ENCODE measurements at places on chromosomes 3 and 15.

DNA sequence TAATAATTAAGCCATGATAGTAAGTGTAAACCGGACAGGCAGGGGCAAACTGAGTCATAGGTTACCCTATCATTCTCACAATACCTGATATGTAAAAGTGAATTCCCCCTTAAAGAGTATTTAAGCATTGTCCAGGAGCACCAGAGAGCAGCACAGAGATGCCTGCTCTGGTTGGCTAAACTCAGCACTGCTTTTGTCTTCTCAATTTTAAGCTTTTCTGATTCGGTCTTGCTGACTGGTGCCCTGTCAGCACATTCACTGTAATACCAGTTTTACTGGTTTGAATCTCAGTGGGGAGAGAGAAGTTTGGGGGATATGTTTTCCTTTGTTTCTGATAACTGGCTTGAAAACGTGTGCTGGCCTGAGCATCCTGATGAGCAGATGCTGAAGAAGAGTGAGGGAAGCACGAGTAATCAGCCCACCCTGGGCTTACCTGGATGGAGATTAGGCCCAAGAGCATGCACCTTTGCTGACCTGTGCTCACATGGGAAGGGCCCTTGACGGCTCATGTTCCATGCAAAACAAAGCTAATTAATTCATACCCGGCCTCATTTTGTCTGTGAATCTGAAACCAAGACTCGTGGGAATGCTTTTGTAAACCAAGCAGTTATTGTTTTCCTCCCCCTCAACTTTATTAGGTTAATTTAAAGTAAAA, 208.5 kb upstream of the MRPL3 start:
- DNase-seq = peak; percentile 14

DNA sequence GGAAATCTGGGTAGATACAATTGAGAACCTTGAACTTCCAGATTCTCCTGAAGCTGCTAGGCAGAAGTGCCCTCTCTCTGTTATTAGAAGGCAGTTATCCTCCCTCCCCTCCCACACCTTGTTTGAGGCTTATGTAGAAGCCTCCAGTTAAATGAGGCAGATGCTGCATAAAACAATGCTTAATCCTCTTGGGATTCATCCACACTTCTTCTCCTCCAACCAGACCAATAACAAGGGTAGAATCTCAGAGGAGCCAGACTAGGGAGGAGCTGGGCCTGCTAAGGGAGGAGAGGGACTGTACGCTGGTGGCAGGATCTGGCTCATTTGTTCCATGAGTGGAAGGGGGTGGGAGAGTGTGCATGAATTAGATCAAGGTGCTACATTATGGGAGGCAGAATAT, 88.3 kb upstream of the PRR23C start:
- DNase-seq = no peak

- no peak for DNase-seq
These were observed 60.5 kb downstream of the TLE3 start for GRCh38 chr15:70037292-70037640.

DNA sequence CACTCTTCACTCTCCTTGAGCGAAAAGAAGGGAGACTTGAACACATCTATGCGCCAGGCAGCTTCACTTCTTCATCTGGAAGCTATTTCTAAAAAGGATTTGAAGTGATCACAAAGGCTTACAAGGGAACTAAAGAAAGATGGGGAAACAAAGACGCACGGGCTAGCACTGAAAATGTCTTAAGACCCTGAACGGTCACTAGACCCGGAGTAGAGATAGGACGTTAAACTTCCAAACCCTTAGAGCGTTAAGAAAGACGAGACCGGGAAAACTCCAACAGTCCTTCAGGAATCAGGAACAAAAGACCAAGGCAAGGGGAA, 47.5 kb upstream of the EPHB3 start:
- DNase-seq = no peak

- DNase-seq = peak; percentile 65
These were observed 815 bp downstream of the SPINT1 start for GRCh38 chr15:40844696-40845030.

- no peak for DNase-seq
These were observed 188.3 kb downstream of the TJP1 start for GRCh38 chr15:29633971-29634370.

- no peak for DNase-seq
These were observed 158.8 kb downstream of the SLCO3A1 start for GRCh38 chr15:92012368-92012629.

DNA sequence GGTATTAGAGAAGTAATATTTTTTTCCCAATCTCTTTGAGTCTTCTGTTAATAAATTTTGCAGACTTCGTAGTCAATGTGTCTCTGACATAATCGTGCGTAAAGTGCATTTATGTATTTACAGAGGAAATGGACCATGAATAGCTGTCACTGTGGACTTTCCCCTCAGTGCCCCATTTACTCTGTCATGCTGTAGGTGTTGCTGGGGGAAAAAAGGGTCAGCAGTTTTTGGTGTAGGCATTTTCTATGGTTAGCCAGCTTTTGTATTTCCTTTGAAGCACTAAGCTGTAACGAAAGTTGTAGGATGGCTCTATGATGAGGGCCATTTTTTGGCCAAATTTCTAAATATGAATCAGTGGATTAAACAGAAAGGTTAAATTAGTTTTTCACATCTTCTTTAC, 598.4 kb downstream of the FGF12 start:
- DNase-seq = no peak

DNA sequence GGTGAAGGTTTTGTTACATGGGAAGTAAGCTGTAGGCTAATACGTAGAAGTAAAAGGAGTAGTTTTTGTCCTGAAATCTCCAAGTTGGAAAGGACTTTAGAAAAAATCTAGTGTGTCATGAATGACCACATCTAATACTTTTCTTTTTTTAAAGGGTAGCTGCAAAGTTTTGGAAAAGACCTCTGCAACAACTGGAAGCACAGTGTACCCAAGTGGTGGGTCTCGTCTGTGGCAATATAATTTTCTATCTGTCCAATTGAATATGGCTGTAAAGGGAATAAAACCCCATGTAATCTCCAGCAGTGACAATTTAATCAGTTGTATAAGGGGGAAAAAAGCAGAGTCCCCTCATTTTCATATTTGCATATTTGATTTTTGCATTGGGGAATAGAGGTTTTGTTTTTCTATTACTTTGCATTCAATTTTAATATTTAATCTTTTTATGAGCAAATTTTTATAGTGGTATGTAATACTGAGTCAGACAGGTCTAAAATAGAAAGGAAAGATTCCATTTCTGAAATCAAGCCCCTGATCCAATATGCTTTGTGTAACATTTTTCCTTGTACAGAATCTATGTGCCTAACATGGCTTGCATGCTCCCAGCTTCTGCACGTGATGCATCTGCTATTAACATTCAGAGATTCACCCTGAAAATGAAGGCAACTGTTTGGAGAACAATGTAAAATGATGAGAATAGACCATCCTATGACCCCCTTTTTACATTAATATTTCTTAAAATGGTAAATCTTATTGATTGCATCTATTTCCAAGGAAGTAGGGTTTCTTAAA, 531.4 kb downstream of the ZIC1 start:
- no peak for DNase-seq

GRCh38 chr3:120767106-120767505, 24.6 kb downstream of the GTF2E1 start:
- no peak for DNase-seq

DNA sequence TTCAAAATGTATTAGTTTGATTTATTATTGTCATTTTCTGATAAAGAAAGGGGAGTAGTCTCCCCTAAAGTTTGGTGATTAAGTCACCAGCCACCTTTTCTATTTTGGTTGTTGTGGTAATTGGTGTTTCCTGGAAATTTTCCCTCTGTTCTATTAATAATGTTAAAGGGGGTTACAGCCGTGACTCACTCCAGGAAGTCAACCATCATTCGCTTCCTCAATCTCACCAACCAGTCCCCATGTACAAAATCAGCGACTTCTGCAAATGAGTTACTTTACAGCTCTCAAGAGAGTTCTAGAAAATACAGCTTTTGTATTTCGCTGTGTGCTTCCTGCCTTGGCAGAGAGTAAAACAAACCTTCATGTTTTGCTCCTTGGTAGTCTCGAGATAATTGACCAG, 285.1 kb downstream of the LPP start:
- no peak for DNase-seq

DNA sequence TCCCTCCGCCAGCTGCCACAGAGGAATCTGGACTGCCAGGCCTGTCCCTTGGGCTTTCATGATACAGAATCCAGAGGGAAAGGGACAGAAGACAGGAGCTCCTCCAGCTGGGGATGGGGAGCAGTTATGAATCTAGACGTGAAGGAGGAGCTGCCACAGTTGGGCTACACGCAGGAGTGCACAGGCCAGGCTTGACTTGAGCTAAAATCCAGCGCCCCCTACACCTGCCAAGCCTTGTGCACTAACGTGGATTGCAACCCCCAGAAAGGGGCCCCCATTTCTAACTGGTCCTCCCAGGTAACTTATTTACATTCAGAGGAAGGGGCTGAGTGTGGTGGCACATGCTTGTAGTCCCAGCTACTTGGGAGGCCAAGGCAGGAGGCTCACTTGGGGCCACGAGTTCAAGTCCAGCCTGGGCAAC, 14.3 kb downstream of the KLHL6 start:
- DNase-seq = no peak

- DNase-seq = peak; percentile 32
These were observed 64.4 kb downstream of the ATP13A5 start for GRCh38 chr3:193314161-193314560.

DNA sequence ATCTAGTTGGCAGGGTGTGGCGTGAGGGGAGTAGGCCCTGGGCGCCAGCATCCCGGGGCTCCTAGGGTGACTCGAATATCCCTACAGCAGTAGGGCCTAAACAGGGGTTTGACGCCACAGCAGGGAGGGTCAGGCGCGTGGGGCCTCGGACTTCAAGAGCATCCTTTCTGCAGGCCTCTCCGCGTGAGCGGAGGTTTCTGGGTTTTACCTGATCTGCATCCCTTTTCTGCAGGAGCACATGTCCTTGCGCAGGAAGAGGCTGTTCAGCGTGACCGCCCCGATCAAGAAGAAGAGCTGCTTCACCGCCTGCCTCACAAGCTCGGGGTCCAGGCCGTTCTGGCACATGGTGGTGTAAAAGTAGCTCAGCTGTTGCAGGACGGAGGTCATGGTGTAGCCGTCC, 13.5 kb upstream of the GNB5 start:
- DNase-seq = no peak

GRCh38 chr3:98528474-98529346, 3.1 kb upstream of the GPR15 start:
- no peak for DNase-seq

DNA sequence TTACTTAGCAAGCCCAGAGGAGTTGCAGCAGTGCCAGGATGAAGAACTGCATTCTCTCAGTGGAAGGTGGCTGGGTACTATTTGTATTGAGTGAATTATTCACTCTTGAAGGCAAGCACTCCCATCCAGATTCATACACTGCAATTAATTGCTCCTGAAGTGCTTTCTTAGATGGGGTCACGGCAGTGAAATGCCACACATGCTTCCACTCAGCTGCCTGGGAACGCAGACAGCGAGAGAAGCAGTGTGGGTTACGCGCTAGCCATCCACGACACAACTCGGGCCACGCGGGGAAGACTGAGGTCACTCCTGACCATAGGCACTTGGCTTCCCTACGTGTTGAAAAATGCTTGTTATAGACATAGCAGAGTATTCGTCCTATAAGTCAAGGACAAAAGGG, 30.8 kb upstream of the LMCD1 start:
- no peak for DNase-seq

All from iPS-NIHi11 (cell line).